ENCODE measurements at places on chromosomes 12 and 14. TPM values are rescaled to one million over a fixed set of nuclear protein-coding genes. Genes with fewer than 3 reads are reported as not detected.

DNA sequence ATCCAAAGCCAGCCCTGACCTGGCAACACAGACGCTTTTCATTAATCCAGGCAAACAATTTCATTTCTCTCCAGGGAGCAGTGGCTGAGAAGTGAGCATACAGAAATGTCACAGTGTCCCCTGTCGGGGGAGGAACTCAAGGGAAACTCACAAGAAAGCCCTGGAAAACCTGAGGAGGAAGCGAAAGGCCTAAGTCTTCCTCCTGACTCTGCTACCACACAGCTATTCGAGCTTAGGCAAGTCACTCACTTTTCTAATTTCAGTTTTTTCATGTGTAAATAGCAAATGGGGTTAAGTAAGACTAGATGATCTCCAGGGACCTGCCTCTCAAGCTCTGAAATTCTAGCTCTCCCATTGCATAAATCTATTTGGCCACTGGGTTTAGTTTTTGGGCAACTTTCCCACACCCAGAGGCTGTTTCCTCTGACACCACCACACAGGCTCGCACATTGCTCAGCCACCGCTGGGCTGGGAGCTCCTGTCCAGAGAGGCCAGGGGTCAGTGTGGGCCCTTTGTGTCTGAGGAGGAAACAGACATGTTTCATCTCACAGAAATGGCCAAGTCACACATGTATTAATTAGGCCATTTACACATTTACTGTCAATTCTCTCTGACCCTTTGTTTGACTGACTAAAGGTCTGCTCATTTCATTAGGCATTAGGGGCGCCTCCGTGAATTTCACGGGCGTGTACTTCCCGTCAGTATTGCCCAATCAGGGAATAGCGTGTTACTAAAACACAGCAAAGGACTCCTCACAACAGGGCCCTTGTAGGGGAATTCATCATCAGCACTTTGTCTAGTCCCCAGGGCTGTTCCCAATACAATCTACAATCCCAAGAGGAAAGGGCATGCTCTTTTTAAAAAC lies 9.8 kb upstream of the PNMA1 start:
- peak; percentile 95 for DNase-seq

DNA sequence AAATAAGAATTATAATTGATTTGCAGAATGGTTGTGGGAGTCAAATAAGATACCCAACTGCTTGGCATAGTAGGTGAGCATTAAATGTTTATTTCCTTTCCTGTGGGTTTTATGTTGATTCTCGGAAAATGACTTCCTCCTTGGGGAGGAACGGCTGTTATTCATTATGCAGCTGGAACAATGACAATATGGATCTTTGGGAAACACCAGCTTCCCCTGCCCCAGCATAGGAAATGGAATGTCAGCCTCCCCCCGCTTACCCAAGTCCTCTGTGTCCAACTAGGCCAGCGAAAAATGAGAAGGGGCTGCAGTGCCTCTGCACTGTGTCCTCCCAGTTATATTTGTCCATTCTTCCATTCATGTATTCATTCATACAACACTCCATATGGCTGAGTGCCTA lies 11.7 kb upstream of the CCDC177 start:
- DNase-seq: no peak

Gene MLH3
- 21.8 TPM for total RNA-seq

Gene CCDC197
- not detected for total RNA-seq

GRCh38 chr14:97025722-97026121 lies 228.5 kb downstream of the VRK1 start:
- no peak for DNase-seq

Gene MDGA2
- total RNA-seq: 0.19 TPM
